ENCODE measurements at places on chromosomes 1 and 21.

DNA sequence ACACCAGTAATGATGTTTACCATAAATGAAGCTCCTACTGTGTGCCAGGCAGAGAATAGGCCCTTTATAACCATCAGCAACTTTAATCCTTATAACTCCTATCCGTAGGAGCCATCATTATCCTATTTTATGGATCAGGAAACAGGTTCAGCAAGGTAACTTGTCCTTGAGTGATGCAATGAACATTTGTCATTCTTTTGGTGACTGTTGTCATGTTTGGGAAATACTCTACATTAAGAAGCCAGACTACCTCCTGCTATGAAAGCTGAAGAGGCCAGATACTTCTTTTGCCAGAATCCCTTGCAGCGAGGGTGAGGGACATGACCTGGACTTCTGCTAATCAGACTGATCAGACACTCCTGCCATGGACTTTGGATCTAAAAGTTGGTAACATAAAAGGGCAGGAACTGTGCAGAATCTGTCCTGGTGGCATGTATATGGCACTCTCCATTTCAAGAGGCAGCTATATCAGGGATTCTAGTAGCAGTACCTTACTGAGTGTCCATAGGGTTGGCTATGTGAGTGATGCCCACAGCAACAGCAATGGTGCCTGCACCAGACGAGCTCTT is 33.1 kb upstream of the SRRM1 start:
- H3K4me1 ChIP-seq, result peaks cover 1% of the 10 kb centered on the region
- H3K27me3 ChIP-seq, result peaks cover 34% of the 10 kb centered on the region
- no peaks in the 10 kb centered on the region for H3K36me3 ChIP-seq
- no peak overlapping the region for H3K27ac ChIP-seq

DNA sequence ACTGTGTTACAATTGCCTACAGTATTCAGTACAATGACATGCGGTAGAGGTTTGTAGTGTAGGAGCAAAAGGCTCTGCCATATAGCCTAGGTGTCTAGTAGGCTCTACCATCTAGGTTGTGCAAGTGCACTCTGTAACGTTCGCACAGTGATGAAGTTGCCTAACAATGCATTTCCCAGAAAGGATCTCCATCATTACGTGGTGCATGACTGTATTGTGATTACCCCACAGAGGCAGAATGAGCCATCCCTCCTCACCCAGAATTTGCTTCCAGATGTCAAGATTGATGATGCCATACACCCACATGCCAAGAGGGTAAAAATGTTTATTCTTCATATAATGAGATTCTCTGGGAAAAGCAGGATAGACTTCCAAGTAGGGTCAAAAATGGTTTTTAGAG is 199.3 kb upstream of the CTTNBP2NL start:
- no peaks in the 10 kb centered on the region for H3K36me3 ChIP-seq
- H3K4me3 ChIP-seq, result no peak overlapping the region
- H3K27me3 ChIP-seq, result no peaks in the 10 kb centered on the region
- H3K4me1 ChIP-seq, result no peaks in the 10 kb centered on the region
- DNase-seq, result no peak

DNA sequence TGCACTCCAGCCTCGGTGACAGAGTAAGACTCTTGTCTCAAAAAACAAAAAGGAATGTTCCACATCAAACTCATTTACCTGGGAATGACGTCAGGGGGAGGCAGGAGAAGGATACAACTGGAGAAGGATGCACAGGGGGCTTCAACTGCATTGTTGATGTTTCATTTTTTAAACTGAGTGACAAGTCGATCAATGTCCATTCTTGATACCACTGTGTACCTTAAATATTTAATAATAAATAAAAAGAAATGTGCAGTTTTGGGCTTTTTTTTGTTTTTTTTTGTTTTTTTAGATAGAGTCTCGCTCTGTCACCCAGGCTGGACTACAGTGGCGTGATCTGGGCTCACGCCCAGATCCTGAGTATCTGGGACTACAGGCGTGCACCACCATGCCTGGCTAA is 35.8 kb downstream of the PLEKHO1 start:
- no peaks in the 10 kb centered on the region for H3K36me3 ChIP-seq
- no peak overlapping the region for H3K27ac ChIP-seq
- H3K4me3 ChIP-seq, result no peak overlapping the region

DNA sequence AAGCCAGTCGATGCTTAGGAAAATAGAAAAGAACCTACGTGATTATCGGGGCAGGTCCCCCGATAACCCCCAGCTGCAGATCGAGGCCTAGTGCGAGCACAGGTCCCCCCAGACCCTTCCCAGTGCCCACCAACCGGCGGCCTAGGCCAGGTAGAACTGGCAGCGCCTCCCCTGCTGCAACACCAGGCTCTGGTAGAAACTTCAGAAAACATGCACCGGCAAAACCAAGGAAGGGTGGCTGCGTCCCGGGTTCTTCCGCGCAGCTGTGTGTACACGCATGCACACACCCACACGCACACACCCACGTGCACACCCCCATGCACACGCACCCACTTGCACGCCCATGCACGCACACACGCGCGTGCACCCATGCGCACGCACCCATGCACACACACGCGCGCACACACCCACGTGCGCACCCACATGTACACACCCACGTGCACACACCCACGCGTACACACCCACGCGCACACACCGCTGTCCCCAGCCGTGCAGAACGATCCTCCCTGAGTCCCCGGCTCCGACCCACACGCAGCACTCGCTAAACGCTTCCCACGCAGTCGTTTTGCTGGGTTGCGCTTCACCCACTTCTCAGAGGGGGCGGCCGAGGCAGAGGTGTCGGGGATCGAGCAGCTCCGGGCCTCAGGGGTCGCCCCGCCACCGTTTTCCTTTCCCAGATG is 5.2 kb downstream of the TSPEAR start:
- no peak overlapping the region for H3K27ac ChIP-seq
- peaks cover 6% of the 10 kb centered on the region for H3K36me3 ChIP-seq
- peaks cover 85% of the 10 kb centered on the region for H3K27me3 ChIP-seq
- no peak for DNase-seq

- no peaks in the 10 kb centered on the region for H3K36me3 ChIP-seq
- peak; percentile 31 for DNase-seq
- H3K4me3 ChIP-seq, result no peak overlapping the region
- no peak overlapping the region for H3K27ac ChIP-seq
- H3K27me3 ChIP-seq, result peaks cover 69% of the 10 kb centered on the region
These were observed 167.7 kb upstream of the CSF3R start for GRCh38 chr1:36650200-36651065.

- DNase-seq, result no peak
- H3K27me3 ChIP-seq, result no peaks in the 10 kb centered on the region
- H3K4me3 ChIP-seq, result no peak overlapping the region
These were observed 151.7 kb downstream of the DAB1 start for GRCh38 chr1:57272150-57272549.

GRCh38 chr1:231969076-231969475 is 342.5 kb downstream of the DISC1 start:
- H3K27ac ChIP-seq, result no peak overlapping the region
- H3K4me1 ChIP-seq, result no peaks in the 10 kb centered on the region
- peak; percentile 32 for DNase-seq
- H3K27me3 ChIP-seq, result no peaks in the 10 kb centered on the region

- no peak for DNase-seq
- peaks cover 55% of the 10 kb centered on the region for H3K27me3 ChIP-seq
- no peak overlapping the region for H3K4me3 ChIP-seq
- no peak overlapping the region for H3K27ac ChIP-seq
These were observed 85.8 kb upstream of the TMPRSS2 start for GRCh38 chr21:41593760-41594138.

DNA sequence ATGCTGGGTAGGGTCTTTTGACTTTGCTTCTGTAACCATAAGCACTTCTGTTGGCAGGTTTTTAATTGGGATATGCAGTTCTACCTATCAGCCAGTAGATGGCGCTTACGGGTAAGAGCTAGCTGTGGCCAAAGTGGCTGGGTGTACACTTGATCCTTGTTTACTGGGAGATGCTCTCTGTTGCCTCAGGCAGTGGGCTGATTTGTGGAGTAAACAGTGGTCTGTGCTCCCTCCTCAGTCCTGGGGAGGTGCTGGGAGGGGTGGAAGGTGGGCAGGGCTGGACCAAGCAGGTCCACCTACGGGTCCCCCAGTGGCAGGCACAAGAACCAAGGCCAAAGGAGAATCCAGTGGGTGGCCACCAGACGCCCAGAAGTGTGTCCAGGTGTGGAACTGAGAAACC is 43.4 kb downstream of the RALGPS2 start:
- H3K4me3 ChIP-seq, result no peak overlapping the region
- H3K27me3 ChIP-seq, result no peaks in the 10 kb centered on the region
- H3K4me1 ChIP-seq, result no peaks in the 10 kb centered on the region
- DNase-seq, result peak; percentile 20
- peaks cover 26% of the 10 kb centered on the region for H3K36me3 ChIP-seq
- no peak overlapping the region for H3K27ac ChIP-seq

DNA sequence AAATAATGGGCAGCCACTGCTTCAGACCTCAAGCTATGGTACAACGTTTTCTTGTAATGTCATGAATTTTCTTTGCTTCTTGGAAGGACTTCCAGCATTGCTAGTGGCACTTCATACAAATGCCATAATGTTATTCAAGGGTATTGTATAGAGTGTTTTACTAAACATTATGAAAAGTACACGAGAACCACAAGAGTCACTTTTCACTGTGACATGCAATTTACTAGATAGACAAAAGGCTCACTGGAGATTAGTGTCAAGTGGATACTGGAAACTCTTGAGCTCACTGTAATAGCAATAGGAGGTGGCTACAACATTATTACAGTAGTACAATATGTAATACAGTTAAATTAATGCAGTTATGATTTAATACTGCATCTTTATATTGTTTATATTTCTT is 5.3 kb upstream of the OLFM3 start:
- H3K27ac ChIP-seq, result no peak overlapping the region
- no peaks in the 10 kb centered on the region for H3K27me3 ChIP-seq
- DNase-seq, result no peak
- H3K36me3 ChIP-seq, result no peaks in the 10 kb centered on the region

- no peaks in the 10 kb centered on the region for H3K36me3 ChIP-seq
- DNase-seq, result no peak
- no peak overlapping the region for H3K4me3 ChIP-seq
- H3K4me1 ChIP-seq, result no peaks in the 10 kb centered on the region
- no peak overlapping the region for H3K27ac ChIP-seq
These were observed 20.1 kb downstream of the CBR1 start for GRCh38 chr21:36089946-36090345.

DNA sequence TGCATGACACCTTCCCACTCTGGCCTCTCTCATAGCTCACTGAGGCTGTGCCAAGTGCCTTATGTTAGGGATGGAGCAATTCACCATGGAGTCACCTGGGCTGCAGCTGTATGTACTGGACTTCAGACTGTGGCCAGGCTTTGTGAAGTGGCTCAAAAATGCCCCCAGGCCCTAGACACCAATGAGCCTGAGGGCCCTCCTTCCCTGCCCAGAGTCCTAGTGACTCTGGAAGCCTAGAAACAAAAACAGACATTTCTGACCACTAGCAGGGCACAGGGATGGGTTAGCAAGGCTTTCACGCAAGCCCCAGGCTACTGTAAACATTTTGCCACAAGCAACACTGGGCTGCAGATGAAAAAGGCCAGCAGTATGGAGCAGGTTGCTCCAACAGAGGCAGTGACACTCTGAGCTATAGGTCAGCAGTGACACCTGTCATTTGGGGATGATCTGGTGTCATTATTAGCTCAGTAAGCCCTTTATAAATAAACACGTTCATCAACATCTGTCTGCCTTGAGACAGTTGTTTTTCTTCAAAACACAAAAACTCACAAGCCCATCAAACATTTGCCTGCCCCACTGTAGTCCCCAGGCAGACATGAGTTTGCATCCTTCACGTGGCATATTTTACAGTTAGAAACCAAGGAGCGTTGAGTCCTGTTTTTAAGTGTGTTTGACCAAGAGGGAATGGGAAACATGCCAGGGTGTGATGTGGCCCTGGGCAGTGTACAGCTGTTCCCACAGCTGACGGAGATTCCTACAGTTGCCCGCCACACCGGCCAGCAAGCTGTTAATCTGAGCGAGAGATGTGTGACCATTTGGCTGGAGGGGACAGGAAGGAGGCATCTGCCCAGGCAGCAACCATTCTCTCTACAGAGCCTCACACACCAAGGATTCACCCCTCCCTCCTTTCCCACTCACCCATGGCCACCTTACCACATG is 66.8 kb downstream of the KCNN3 start:
- no peaks in the 10 kb centered on the region for H3K4me1 ChIP-seq
- H3K27ac ChIP-seq, result no peak overlapping the region
- peak; percentile 8 for DNase-seq
- peaks cover 94% of the 10 kb centered on the region for H3K27me3 ChIP-seq
- H3K4me3 ChIP-seq, result no peak overlapping the region

Measured in mesenchymal stem cell (in vitro differentiated cells and primary cell).